ENCODE measurements at places on chromosomes 2 and 18. TPM values are rescaled to one million over a fixed set of nuclear protein-coding genes. Genes with fewer than 3 reads are reported as not detected.

The RAB17 gene
- polyA plus RNA-seq, result 0.13 TPM

The CTAGE1 gene
- polyA plus RNA-seq, result not detected

The GALNT3 gene
- polyA plus RNA-seq, result 5.5 TPM

DNA sequence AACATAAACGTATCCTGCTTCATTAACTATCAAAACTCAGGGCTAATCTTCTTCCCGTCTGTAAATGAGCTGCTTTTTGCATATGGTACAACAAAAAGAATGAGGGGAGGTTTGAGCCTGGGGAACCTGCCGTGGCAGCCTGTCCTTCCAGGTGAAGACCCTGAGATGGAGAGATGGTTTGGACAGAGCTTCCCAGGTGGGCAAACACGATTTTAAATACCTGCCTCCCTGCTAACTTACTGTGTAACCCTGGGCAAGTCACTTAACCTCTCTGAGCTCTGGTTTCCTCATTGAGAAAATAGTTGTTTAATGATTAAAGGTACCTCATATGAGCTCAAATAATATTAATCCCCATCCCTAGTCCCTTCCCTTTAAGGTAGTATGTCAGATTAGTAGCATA lies 9.0 kb downstream of the EMX1 start:
- no peak for DNase-seq

DNA sequence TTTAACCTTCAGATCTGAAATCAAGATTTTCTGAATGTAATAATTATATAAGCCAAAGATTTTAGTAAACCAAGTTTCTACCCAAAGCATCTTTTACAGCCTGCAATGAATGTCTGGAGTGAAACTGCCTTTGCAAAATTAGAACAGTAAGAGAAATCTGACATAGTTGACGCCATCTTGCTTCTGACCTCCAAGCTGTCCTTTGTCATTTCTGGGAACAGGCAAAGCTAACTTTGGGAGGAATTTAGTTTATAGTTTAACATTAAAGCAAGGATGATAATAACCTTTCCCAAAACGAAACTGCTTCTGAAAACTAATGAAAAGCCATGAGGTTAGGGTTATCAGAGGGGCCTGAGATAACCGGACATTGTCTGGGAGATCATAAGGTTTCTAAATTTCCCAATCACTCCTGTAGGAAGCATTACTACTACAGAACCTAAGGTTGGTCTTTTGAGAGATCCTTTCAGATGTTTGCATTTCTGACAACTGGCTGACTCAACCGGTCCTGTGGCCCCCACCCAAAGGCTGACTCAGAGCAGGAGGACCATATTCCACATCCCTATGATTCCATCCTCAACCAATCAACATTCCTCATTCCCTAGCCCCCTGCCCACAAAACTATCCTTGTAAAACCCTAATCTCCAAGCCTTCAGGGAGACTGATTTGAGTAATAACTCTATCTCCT lies 124.5 kb downstream of the TMEM131 start:
- DNase-seq, result no peak

DNA sequence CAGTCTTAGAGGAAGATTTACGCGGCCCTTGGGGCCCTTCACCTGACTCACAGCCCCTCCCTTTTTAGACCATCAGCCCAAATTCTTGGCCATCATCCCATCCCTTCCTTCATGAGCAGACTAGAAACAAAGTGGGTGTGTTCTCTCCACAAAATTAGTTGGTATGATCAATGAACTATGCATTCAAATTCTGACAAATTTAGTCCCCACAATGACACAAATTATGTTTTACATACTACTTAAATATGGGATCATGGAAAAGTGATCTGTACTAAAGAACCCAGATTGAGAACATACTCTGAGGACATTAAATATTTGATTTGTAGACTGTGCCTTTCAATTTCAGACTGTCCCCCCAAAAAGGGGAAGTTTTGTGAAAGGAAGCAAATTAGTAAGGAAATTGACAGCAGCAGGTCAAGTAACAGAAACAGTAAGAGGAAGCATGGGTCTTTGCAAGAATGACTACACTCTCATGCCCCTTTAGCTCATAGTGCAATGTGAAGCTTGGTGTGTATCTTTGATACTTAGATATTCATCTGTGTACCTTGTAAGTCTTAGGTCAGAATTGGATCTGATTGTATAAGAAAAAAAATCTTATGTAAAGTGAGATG lies 2.2 kb upstream of the MAPRE2 start:
- peak; percentile 90 for DNase-seq

- no peak for DNase-seq
Measured at GRCh38 chr2:65075176-65075575, 19.0 kb downstream of the CEP68 start.

All from CD14-positive monocyte (primary cell).